ENCODE measurements at places on chromosomes 3 and 15.

GRCh38 chr15:65401611-65402240, 21.0 kb downstream of the IGDCC4 start:
- no peak for DNase-seq

- DNase-seq = no peak
Measured at GRCh38 chr15:66765478-66766281, 63.6 kb downstream of the SMAD6 start.

DNA sequence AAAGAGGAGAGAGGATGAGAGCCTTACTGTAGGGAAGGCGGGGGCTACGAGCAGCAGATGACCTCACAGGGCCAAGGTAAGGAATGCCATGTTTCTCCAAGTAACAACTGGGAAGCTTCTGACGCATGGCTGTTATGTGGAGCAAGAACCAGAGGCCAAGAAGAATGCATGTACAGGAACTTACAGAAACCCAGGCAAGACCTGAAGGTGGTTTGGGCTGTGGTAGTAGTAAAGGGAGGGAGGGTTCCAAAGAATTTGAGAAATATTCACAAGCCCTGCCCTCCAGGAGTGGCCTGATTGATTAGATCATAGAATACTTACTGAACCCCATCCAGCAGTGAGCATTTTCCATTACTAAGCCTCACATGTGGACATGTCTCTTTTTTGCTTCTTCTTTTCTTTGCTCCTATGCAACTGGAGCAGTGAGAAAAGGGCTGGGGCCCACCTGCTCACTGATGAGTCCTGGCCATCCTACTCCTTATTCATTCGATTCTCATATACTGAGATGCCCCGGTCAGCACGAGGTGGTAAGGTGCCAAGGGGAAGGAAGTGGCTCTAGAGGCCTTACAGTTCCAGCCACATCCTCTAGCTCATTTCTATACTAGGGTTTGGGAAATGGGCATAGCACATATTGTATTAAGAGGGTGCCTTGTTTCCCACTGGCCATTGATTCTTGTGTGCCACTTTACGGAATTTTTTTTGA, 8.3 kb upstream of the SLC12A8 start:
- no peak for DNase-seq

DNA sequence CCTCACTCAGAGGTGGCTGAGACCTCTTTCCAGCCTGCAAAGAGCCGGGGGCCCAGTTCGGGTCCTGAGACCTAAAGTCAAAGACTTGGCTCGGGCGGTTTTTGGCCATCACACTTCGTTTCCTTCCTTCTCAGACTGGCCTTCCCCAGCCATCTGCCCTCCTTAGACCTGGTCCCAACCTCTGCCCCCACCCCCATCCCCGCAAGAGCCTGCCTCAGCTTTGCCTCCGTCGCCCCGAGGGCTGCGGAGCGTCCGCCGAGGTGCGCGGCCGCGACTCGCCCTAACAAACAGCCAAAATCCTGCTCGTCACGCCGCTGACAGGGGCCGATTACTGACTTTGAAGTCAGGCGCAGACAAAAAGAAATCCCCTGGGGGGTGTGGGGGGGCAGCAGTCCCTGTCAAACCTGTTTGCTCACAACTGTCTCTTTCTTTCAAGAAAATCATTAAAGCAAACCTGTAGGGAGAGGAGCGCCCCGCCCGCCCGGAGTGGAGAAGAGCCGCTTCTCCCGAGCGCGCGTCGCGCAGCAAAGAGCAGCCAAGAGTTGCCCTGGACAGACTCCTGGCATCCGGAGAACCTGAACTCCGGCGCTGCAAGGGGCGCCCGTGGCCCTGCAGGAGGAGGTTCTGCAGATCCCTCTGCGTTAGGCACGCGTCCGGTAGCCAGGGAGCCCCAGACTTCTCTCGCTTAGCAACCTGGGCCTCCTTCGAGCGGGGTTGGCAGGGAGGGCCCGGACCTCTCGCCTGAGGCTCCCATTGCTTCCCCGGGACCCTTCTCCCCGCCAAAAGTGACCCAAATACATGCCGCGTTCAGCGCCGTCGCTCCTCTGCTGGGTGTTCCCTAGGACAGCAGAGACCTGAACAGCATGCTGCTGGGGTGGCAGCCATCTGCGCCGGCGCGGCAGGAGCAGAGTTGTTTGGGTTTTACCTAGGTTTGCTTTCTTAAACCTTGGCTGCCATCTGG, 4.5 kb downstream of the SOX14 start:
- DNase-seq = no peak

GRCh38 chr15:77417602-77418001, 2.3 kb downstream of the PEAK1 start:
- no peak for DNase-seq

GRCh38 chr3:86895202-86895601, 95.7 kb downstream of the VGLL3 start:
- no peak for DNase-seq

GRCh38 chr3:12370758-12371157, 81.9 kb downstream of the PPARG start:
- DNase-seq = no peak

DNA sequence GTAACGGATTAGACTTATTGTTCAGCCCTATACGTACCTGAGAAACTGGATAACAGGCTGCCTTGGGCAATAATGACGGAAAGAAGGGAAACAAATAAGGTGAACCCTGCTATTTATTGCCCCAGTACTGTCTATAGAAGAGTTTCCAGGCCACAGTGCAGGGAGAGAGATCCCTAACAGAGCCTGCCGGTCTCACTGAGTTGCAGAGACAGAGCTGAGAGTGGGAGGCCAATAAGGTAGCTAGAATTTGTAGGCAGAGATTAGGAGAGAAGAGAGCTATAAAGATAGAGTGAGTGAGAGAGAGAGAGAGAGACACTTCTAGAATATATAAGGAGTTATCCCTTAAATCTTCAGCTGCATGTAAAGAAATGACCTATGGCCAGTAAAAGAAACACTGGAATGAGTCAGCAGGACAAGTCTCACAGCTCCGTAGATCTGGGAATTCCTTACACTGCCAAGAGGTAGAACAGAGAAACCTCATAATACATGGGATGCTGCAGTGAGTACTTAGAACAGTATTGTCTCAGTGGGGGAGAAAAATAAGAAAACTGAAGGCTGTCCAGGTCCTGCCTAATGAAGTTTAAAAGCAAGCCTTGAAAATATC, 51.8 kb downstream of the ST3GAL6 start:
- no peak for DNase-seq

DNA sequence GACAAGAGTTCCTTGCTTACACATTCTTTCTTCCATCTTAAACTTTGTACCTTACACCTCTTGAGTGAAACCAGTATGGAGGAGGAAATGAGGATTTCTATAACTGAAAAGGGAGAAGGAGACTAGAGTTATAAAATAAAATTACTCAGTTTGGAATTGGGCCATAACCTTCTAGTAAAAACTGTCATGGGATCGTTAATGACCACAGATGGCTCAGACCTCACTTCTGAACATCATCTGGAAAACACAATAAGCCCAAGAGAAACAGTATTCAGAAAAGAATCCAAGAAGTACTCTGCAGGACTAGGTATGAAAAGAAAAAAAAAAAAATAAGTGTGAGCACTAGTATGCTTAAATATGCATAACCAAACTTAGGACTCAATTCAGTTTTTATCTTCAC, 12.1 kb downstream of the GAP43 start:
- DNase-seq = no peak

GRCh38 chr3:13348661-13349396, 71.3 kb downstream of the NUP210 start:
- DNase-seq = no peak

DNA sequence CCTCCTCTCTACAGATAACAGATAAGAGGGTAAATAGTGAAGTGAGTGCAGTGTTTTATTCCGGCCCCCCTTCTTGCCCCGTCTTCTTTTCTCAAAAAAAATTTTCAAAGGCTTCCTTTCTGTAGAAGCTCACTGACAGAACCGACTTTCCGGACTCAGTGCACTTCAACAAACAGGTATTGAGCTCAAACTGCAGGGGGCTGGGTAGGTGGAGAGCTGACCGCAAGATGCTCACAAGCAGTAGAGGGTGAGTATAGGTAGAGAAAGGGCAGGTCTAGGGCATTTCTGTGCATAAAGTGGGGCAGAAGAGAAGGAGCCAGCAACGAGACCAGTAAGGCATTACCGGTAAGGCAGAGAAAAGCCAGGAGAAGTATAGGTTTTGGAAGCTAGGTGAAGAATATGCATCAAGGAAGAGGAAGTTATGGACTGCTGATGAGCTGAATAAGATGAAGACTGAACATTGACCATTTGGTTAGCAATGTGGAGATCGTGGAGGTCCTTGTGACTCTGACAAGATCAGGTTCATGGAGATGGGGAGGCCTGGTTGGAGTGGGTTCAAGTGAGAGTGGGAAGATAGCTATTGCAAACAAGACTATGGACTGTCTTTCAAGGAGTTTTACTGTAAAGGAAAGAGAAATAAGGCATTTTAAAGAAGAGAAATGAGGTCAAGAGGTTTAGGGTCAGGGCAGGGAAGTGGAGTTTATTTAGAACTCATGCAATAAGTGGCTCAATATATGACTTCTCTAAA, 97.4 kb downstream of the ST6GAL1 start:
- DNase-seq = no peak

- DNase-seq = no peak
Measured at GRCh38 chr3:193165431-193166120, 75.4 kb upstream of the PLAAT1 start.

DNA sequence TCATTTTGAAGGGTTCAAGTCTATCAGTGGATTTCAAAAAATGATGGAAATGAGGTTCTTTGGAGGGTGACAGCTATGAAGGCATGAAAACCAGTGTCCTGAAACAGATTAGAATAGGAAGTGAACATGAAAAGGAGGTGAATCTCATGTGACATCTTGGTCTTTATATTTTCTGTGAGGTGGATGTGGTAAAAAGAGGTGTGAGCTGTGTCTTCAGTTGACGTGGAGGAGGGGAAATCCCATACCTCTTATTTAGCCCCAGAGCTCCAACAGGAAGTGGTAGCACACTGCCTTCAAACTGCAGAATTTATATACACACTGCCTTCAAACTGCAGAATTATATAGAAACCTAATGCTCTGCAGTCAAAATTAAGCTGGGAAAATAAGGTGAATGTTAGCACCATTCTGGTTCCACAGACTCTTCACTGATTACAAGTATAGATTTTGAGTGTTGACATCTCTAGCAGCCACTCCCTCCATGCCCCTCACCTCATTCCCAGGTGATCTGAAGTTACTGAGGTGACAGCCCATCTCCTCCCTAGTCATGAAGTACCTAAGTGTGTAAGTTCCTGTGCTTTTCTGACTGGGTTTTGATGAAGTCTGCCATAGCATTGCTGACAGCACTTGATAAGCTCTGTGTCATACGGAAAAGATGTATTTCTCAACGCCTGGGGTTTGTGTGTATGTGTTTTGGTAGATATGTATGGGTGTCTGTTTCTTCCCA, 2.7 kb downstream of the RAB8B start:
- no peak for DNase-seq

- no peak for DNase-seq
Measured at GRCh38 chr3:111667621-111668239, 72.6 kb upstream of the ZBED2 start.

GRCh38 chr3:69435274-69436265, 49.7 kb upstream of the FRMD4B start:
- DNase-seq = no peak

GRCh38 chr3:108416111-108416869, 94.1 kb downstream of the MYH15 start:
- DNase-seq = no peak

DNA sequence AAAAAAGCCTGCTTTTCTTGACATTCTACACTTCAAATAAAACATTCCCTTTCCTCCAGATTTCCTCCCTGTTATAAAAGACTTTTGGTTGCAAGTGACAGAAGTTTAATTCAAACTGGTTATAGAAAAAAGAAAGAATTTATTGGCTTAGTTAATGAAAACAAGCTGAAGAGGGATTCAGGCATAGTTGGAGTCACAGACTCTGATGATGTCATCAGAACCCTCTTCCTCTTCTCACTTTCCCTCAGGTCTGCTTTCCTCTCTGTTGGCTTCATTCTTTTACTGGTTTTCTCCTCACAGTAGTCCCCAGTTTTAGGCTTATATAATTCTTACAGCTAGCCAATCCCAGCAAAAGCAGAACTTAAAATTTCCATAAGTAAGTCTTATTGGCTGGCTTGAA, 32.0 kb upstream of the MBNL1 start:
- peak; percentile 48 for DNase-seq

DNA sequence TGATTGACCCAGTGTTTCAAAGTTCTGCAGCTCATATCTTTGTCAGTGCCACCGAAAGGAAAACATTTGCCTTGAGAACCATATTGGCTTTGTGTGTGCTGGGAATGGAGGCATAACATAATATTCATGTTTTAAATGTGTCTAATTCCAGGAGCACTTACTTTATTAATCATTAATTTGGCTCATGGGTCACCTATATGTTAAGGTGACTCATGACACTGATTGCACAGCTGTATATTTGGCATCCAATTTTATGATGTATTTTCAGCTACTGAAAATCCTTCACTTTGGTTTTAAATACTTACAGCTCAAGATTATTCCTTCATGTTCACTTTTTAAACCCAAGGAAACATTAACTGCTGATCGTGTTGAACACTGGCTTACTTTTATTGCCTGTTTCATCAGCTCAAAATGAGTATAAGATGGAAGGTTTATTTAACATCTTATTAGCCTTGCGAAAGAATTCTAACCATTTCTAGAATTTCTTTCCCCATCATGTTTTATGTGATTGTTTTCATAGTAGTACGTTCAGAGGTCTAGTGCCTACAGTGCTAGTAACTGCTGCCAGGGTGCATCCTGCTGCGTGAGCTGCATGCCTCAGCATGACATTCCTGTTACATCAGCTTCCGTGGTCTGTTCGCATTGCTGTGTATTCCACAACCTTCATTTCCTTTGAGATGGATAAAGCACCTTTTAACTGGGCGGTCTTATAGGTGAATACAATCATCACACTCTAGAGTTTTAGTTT, 63.7 kb downstream of the LRCH3 start:
- peak; percentile 69 for DNase-seq

GRCh38 chr15:22799902-22800301, 13.5 kb downstream of the NIPA1 start:
- DNase-seq = no peak

DNA sequence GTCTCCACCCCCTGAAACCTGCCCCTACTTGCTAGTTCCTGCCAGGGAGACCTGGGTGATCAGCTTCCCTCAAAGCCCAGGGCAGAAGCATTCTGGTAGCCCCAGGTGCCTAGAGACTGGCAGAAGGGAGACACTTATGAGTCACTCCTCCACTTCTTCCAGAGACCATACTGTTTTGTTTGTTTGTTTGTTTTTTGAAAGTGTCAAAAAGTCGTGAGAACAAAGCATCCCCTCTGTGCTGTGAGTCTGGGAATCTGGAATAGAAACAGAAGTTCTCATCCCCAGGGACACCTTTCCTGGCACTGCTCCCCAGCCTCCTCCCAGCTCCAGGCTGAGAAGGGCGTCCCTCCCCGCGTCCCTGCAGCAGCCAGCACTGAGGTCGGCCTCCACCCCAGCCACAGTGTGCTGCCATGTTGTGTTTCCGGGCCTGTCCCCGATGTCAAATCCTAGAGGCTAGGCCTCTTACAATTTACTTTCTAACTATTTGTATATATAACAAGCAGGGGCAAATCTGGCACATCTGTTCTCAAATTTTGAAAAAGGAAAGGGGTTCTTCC, 573.0 kb downstream of the RBMS3 start:
- no peak for DNase-seq

GRCh38 chr3:59940718-59941117, 890.9 kb upstream of the CFAP20DC start:
- no peak for DNase-seq

- no peak for DNase-seq
Measured at GRCh38 chr15:77035999-77036471, 34.9 kb downstream of the TSPAN3 start.
